ENCODE measurements at places on chromosomes 6 and 20. TPM values are rescaled to one million over a fixed set of nuclear protein-coding genes. Genes with fewer than 3 reads are reported as not detected.

GRCh38 chr6:36289281-36289878 is 19.5 kb downstream of the PNPLA1 start:
- no peak for DNase-seq
- H3K4me1 ChIP-seq, result peaks cover 9% of the 10 kb centered on the region
- H3K36me3 ChIP-seq, result no peaks in the 10 kb centered on the region
- H3K4me3 ChIP-seq, result no peak overlapping the region
- H3K27me3 ChIP-seq, result peaks cover 18% of the 10 kb centered on the region

The GABRR2 gene
- total RNA-seq, result 0.40 TPM

The GPLD1 gene
- total RNA-seq, result 0.51 TPM

DNA sequence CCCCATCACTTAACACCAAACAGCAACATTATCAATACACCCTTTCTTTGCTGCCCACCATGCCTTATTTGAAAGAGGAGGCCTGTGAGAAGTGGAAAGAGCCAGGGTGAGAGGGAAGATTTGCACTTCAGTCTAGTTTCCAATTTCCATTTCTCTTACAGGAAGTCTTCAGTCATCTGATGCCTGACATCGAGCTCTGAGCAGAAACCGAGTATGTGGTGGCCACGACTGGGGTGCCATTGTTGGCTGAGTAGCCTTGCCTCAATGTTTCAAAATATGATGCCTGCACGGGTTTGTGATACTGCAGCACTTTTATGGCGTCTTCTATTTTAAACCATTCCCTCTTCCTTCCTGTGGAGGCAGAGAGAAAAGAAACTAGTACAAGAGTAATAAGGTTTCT is 39.8 kb upstream of the SMIM29 start:
- no peak overlapping the region for H3K4me3 ChIP-seq
- DNase-seq, result peak; percentile 48
- H3K27me3 ChIP-seq, result no peaks in the 10 kb centered on the region
- peak overlapping the region; percentile 74 for H3K27ac ChIP-seq

The PSORS1C2 gene
- total RNA-seq, result not detected

DNA sequence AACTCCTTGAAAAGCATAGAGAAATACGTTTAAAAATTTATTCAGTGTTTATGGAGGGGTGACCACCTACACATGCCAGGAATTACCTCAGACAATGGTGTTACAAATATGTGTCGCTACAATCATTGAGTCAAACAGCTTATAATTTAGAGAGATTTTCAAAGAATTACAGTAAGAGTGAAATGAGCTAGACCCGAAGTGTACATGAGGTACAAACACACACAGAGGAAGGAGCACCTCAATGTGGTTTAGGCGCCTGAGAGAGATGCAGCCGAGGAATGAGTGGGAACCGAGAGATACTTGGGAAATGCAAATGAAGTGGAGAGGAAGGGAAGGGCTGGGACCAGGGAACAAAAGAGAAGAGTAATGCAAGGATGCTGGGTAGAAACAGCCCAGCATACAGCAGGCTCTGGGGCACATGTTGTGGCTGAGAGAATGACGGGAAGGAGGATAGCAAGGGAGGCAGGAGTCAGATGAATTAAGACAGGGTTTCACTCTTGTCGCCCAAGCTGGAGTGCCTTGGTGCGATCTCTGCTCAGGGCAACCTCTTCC is 15.5 kb downstream of the EEF1E1 start:
- peak overlapping the region; percentile 6 for H3K27ac ChIP-seq
- H3K27me3 ChIP-seq, result no peaks in the 10 kb centered on the region
- peaks cover 21% of the 10 kb centered on the region for H3K4me1 ChIP-seq
- no peak overlapping the region for H3K4me3 ChIP-seq
- peaks cover 68% of the 10 kb centered on the region for H3K36me3 ChIP-seq

The ZNFX1 gene
- 27.4 TPM for total RNA-seq

GRCh38 chr20:55390791-55391190 is 614.5 kb downstream of the CBLN4 start:
- no peaks in the 10 kb centered on the region for H3K27me3 ChIP-seq
- no peak overlapping the region for H3K27ac ChIP-seq
- no peak overlapping the region for H3K4me3 ChIP-seq
- DNase-seq, result no peak
- H3K36me3 ChIP-seq, result no peaks in the 10 kb centered on the region
- H3K4me1 ChIP-seq, result no peaks in the 10 kb centered on the region

- peaks cover 22% of the 10 kb centered on the region for H3K4me1 ChIP-seq
- H3K36me3 ChIP-seq, result no peaks in the 10 kb centered on the region
- H3K27me3 ChIP-seq, result no peaks in the 10 kb centered on the region
- no peak overlapping the region for H3K27ac ChIP-seq
Measured at GRCh38 chr20:3135507-3136070, 24.1 kb downstream of the FASTKD5 start.

DNA sequence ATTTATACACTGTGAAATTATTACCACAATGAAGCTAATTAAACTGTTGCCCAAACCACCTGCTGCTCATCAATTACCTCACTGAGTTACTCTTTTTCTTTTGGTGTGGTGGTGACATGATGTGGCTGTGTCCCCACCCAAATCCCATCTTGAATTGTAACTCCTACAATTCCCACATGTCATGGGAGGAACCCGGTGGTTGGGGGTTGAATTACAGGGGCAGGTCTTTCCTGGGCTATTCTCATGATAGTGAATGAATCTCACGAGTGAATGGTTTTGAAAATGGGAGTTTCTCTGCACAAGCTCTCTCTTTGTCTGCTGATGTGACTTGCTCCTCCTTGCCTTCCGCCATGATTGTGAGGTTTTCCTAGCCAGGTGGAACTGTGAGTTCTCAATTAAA is 145.0 kb downstream of the LRRC1 start:
- H3K36me3 ChIP-seq, result no peaks in the 10 kb centered on the region
- H3K27ac ChIP-seq, result no peak overlapping the region
- H3K4me3 ChIP-seq, result no peak overlapping the region

GRCh38 chr6:156718647-156719394 is 58.4 kb upstream of the ARID1B start:
- H3K27me3 ChIP-seq, result no peaks in the 10 kb centered on the region
- no peaks in the 10 kb centered on the region for H3K36me3 ChIP-seq
- H3K4me1 ChIP-seq, result peaks cover 15% of the 10 kb centered on the region
- no peak for DNase-seq

DNA sequence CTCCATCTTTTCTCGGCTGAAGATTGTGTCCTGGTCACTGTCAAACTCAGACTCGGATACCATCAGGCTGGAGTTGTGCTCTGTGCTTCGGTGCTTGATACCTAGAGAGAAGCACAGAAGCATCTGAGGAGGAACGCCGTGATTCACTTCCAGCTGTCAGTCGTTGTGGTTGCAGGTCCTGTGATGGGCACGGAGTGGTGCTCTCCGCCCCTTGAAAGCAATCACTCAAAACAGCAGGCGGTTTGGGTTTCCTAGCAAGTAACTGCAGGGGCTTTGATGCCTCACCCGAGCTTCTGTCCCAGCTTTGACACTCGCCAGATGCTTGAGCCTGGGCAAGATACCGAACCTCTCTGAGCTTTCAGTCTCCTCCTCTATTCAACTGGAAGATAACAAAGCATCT is 52.5 kb downstream of the ALDH5A1 start:
- H3K27me3 ChIP-seq, result peaks cover 9% of the 10 kb centered on the region
- H3K4me1 ChIP-seq, result peaks cover 9% of the 10 kb centered on the region
- peak; percentile 81 for DNase-seq
- H3K36me3 ChIP-seq, result no peaks in the 10 kb centered on the region
- no peak overlapping the region for H3K4me3 ChIP-seq

The SNAP91 gene
- total RNA-seq, result not detected

GRCh38 chr6:42021847-42022754 is 28.2 kb upstream of the TAF8 start:
- H3K4me1 ChIP-seq, result peaks cover 81% of the 10 kb centered on the region
- no peaks in the 10 kb centered on the region for H3K27me3 ChIP-seq
- peak overlapping the region; percentile 57 for H3K4me3 ChIP-seq
- H3K27ac ChIP-seq, result peak overlapping the region; percentile 98
- DNase-seq, result peak; percentile 91

DNA sequence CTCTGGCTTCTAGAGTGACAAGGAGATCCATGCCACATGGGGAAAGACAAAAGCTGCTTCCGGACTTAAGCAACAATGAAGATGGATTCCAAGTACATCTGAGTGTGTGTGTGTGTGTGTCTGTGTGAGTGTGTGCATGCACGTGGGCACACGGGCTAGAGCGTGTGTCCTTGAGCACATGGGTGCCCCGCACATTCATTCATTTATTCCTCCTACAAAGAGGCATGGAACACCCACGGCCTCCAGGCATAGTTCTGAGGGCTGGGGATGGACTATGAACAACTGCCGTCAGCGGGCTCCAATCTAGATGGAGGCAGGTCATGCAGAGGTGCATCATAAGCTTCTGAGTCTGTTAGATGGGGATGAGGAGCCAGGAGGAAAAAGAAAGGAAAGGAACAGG is 49.1 kb downstream of the GRM4 start:
- DNase-seq, result no peak
- no peaks in the 10 kb centered on the region for H3K36me3 ChIP-seq
- H3K27ac ChIP-seq, result no peak overlapping the region
- no peak overlapping the region for H3K4me3 ChIP-seq

GRCh38 chr20:46232539-46232938 is 75.8 kb downstream of the CDH22 start:
- H3K27me3 ChIP-seq, result peaks cover 15% of the 10 kb centered on the region
- H3K36me3 ChIP-seq, result no peaks in the 10 kb centered on the region
- H3K4me3 ChIP-seq, result no peak overlapping the region
- H3K27ac ChIP-seq, result no peak overlapping the region
- H3K4me1 ChIP-seq, result no peaks in the 10 kb centered on the region
